ENCODE measurements at places on chromosomes 6 and 20.

DNA sequence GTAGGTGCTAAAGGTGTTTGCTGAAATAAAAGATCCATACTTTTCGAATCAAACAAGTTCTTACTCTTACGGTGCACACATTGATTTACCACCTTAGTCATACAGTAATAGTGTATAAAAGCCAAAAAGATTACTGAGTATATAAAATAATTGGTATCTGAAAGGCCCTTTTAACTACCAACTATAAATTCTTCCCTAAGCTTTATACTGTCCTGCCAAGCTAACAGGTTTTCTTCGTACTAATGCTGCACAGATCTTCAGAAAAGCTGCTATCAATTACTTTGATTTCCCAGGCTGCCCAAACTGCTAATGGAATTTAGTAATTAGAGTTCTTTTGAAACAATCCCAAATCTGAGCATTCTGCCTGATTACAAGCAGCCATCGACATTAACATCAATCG is 97.5 kb downstream of the PRKN start:
- no peak for DNase-seq

- no peak for DNase-seq
Measured at GRCh38 chr6:25219216-25219916, 59.8 kb upstream of the CARMIL1 start.

DNA sequence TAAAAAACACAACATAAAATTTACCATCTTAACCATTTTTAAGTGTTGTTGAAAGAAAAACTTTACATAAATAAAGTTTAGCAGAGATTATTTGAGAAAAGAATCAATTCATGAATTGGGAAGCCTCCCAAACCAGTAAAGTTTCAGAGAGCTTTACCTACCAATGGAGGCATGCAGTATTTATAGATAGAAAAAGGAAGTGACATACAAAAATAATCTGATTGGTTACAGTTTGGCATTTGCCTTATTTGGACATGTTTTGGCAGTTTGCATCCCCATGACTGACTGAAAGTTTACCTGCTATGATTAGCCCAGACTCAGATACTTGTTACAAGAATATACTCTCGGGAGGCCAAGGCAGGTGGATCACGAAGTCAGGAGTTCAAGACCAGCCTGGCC is 3.7 kb upstream of the CMTR1 start:
- DNase-seq = no peak

GRCh38 chr6:36692220-36692619 is 5.4 kb upstream of the RAB44 start:
- no peak for DNase-seq

- DNase-seq = no peak
Measured at GRCh38 chr6:116866281-116866871, 10.7 kb upstream of the RFX6 start.

- DNase-seq = no peak
Measured at GRCh38 chr6:54654381-54654780, 192.2 kb upstream of the FAM83B start.

DNA sequence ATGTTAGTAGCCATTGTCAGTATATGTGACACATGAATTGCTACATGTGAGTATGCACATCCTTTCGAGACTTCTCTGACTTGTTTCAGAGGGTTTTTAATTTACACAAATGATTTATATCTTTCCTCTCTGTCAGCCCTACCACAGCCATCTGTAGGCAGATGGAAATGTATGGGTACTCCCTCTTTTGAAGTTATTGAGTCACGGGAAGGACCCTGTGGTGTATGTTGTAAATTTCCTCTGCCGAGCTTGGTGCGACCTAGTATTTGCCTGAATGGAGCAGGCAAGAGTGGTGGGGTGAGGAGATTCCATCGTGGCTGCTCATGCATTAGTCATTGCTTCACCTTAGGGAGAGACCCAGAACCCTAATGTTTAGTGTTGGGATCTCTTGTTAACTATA is 171.9 kb downstream of the JARID2 start:
- DNase-seq = no peak

- no peak for DNase-seq
Measured at GRCh38 chr20:46833360-46833759, 61.3 kb upstream of the EYA2 start.

GRCh38 chr6:72321788-72322187 is 300.1 kb upstream of the KCNQ5 start:
- DNase-seq = no peak

DNA sequence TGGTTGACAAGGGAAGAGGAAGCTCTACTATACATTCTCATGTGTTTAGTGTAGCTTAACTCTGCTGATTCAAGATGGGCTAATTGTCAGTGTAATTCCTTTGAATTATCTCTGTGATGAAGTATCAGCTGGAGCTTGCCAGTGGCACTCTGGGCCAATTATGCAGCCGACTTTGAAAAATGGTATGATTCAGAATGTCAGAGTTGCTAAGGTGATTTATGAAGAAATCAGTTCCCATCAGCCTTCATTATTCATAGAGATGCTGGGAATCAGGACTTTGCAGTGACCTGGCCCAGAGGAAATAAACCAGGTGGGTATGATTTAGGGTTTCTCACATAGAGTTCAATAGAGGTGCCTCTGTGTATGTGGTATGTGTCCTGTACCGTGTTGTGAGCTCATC is 33.4 kb downstream of the KCNS1 start:
- no peak for DNase-seq

- no peak for DNase-seq
Measured at GRCh38 chr6:47168180-47168579, 126.0 kb upstream of the ADGRF1 start.

GRCh38 chr6:37047689-37048402 is 42.4 kb downstream of the FGD2 start:
- no peak for DNase-seq

DNA sequence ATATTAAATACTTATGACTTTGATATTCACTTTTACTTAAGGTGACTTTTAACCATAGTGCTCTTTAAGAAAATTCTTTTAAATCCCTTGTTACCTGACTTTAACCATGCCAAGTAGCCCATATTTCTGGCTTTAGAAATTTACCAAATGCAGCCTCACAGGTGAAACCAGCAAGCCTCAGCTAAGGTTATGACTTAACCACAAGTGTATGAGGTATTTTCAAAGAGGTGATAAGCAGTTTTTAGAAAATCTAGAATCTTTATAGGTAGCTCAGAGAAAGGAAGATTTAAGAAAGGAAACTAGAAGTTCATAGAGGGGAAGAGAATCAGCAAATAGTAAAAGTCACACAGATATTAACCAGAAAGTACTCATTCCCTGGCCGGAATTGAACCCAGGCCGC is 661.9 kb upstream of the GJE1 start:
- no peak for DNase-seq

GRCh38 chr6:106747139-106747538 is 117.8 kb downstream of the QRSL1 start:
- peak; percentile 63 for DNase-seq

DNA sequence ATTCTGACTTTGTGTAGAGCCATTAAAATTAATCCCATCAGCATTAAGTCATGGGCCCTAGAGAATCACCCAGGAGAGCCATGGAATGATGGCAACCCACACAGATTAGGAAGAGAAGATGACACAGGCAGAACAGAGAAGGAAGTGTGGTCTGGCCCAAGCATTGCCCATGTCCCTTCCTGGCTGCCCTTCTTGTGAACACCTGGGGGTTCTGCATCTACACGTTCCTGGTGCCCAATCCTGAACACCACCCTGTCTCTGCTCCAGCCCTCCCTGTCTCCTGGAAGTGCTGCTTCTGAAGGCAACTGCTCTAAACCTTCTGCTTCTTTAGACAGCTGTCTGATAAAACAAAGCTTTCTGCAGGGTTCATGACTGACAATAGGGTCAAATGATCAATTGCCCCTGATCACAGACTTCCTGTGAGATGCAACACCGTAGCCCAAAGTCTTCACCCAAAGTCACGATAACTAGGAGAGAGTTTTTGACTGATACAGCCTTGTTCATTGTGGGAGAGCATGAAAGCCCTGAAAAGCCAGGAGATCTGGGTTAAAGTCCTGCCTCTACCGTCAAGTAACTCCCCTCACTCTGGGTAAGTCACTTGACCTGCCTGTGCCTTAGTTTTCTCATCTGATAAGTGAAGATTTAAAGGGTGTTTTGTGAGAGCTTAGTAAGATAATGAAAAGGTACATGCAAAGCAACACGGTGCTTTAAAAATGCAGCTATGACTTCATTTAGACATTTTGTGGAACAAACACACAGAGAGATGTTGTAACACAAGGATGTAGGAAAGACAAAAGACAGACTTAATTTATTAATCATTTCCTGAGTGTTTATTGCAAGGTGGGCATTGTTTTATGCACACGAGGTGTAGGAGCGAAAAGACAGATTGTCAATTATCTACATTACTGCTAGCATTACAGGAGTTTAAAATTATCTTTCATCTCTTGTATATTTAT is 291.2 kb upstream of the STXBP5 start:
- DNase-seq = no peak
